ENCODE measurements at places on chromosomes 1 and 21. TPM values are rescaled to one million over a fixed set of nuclear protein-coding genes. Genes with fewer than 3 reads are reported as not detected.

Gene OR6N1
- total RNA-seq, result not detected

Gene SLC45A1
- total RNA-seq, result 1.5 TPM

Gene FRRS1
- 54.1 TPM for total RNA-seq

Gene RHBG
- not detected for total RNA-seq

Gene HSD3B2
- total RNA-seq, result not detected

Gene CGN
- total RNA-seq, result 0.11 TPM

Gene HSPA6
- 4.6 TPM for total RNA-seq

Gene TRIM67
- not detected for total RNA-seq

Gene CLIC6
- 0.25 TPM for total RNA-seq
